ENCODE measurements at places on chromosomes 3 and 15.

DNA sequence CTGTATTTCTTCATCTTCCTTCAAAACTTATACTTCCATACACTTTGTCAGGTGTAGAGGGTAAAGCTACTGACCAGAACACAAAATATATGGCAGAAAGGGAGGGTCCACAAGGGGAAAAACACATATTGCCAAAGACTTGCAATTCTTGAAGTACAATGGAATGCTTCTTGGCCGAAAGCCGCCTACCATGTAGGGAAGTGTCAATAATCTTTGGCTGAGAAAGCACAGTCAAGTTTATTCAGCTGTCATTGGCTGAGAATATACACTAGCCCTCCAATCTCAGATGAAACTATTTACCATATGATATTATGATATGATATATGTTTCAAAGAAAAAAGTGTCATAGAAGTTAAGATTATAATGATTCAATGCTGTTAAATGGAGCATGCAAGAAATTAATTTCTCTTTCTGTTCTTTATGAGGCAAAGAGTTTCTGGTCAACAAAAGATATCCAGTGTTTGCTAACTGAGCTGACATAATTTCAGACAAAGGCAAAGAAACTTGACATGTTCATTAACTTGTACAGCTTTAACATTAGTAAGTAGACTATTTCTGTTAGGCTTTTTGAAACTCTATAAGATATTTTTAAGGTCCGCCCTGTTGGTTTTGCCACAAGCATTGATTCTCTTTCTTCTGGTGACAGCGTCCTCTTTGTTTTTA is 89.0 kb upstream of the LPP start:
- peaks cover 36% of the 10 kb centered on the region for H3K4me1 ChIP-seq
- H3K36me3 ChIP-seq: no peaks in the 10 kb centered on the region
- H3K27me3 ChIP-seq: no peaks in the 10 kb centered on the region
- no peak for DNase-seq
- no peak overlapping the region for H3K27ac ChIP-seq

- peaks cover 29% of the 10 kb centered on the region for H3K4me1 ChIP-seq
- DNase-seq: no peak
- no peak overlapping the region for H3K4me3 ChIP-seq
These were observed 35.8 kb downstream of the MLH1 start for GRCh38 chr3:37029111-37029510.

DNA sequence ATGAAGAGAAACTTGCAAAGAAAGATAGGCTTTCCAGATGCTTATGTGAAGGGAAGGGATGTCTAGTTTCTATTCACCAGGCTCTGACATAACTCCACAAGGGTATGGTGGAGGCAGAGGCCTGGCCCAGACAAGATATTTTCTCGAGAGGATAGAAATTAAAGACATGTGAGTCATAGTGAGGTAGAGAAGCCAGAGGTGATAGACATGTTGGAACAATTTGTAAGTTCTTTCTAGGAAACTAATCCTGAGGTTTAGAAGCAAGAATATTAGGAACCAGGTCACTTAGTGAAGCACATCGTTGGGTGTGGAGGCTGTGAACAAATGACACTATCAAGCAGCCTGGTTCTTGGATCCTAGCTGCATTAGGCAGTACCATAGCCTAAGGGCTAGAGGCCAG is 176.9 kb downstream of the BBX start:
- no peaks in the 10 kb centered on the region for H3K27me3 ChIP-seq
- H3K4me3 ChIP-seq: no peak overlapping the region
- peak; percentile 14 for DNase-seq
- H3K36me3 ChIP-seq: no peaks in the 10 kb centered on the region
- H3K4me1 ChIP-seq: peaks cover 25% of the 10 kb centered on the region

DNA sequence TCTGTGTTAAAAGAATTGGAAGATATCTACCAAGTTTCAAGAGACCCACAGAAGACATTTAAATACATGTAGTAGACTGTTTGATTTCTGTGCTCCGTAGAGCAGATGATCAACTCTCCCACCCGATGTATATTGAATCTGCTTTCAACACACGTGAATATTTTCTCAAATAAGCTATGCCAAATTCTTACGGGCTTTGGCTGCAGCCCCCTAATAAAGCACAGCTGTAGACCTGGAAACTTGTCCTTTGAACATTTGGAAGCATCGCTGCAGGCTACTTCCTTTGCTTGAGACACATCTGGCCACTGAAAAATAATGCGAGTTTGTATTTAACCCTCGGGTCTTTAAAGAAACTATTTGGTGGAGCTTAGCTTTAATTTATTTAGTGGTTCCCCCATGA is 98.3 kb upstream of the SELENOK start:
- no peaks in the 10 kb centered on the region for H3K36me3 ChIP-seq
- no peak overlapping the region for H3K27ac ChIP-seq
- no peak for DNase-seq
- no peaks in the 10 kb centered on the region for H3K4me1 ChIP-seq
- H3K27me3 ChIP-seq: no peaks in the 10 kb centered on the region

GRCh38 chr15:85497172-85497569 is 116.8 kb downstream of the AKAP13 start:
- peaks cover 2% of the 10 kb centered on the region for H3K27me3 ChIP-seq
- H3K4me3 ChIP-seq: no peak overlapping the region
- no peaks in the 10 kb centered on the region for H3K36me3 ChIP-seq
- no peak overlapping the region for H3K27ac ChIP-seq

GRCh38 chr3:172320468-172320867 is 127.8 kb downstream of the GHSR start:
- H3K27ac ChIP-seq: peak overlapping the region; percentile 46
- peaks cover 75% of the 10 kb centered on the region for H3K4me1 ChIP-seq
- peaks cover 10% of the 10 kb centered on the region for H3K27me3 ChIP-seq
- H3K36me3 ChIP-seq: peaks cover 64% of the 10 kb centered on the region
- H3K4me3 ChIP-seq: no peak overlapping the region

DNA sequence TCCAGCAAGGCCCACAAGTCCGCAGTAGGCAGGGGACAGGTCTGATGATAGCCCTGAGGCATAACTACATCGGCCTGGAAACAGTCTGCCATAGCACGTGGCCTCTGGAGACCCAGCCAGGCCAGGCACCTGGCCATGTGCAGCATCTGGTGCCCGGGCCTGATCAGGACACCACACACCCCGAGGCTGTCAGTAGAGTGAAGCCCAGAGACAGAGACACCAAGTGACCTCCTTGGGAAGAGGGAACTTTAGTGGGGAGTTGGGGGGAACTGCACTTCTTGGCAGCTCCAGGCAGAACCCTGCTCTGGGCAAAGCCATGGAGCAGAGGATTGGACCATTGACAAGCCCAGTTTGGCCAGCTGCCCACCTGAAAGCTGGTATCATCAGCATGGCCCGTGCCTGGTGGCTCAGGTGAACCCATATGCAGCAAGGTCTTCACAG is 1.2 kb downstream of the SHISA5 start:
- H3K36me3 ChIP-seq: peaks cover 10% of the 10 kb centered on the region
- DNase-seq: no peak
- H3K27ac ChIP-seq: peak overlapping the region; percentile 84
- H3K4me1 ChIP-seq: peaks cover 39% of the 10 kb centered on the region

DNA sequence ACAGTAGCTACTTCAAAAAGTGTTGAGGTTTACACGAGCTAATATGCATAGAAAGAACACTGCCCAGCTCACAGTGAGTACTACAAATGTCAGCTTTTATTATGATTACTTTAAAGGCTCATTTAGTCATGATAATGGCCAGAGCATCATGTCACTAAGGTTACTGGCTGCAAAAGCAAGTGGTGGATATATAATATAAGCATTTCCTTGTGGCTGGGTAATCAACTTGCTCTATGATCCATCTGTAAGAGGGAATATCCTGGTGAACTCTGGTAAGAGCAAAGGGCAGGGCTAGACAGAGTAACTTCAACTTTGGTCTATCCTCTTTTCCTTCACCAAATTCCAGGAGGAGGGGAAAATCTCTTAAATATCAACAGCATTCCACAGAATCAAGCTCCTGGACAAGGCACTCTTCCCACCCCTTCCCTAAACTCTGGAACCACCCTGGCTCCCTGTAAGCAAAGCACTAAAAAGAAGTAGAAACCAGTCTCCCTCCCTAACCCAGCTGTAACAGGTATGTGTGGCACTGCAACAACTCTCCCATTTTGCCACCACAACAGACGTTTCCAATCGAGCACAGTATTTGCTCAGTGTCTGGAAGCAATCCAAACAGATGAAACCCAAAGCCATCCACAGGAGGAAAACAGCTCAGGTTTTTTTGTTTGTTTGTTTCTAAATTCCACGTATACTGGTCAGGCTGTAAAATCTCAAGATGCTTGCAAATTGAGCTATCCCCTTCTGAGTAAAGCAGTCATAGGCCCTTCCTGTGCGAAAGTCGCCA is 13.4 kb downstream of the B4GALT4 start:
- no peaks in the 10 kb centered on the region for H3K27me3 ChIP-seq
- H3K27ac ChIP-seq: no peak overlapping the region
- H3K4me1 ChIP-seq: peaks cover 27% of the 10 kb centered on the region
- no peak overlapping the region for H3K4me3 ChIP-seq
- H3K36me3 ChIP-seq: peaks cover 45% of the 10 kb centered on the region

DNA sequence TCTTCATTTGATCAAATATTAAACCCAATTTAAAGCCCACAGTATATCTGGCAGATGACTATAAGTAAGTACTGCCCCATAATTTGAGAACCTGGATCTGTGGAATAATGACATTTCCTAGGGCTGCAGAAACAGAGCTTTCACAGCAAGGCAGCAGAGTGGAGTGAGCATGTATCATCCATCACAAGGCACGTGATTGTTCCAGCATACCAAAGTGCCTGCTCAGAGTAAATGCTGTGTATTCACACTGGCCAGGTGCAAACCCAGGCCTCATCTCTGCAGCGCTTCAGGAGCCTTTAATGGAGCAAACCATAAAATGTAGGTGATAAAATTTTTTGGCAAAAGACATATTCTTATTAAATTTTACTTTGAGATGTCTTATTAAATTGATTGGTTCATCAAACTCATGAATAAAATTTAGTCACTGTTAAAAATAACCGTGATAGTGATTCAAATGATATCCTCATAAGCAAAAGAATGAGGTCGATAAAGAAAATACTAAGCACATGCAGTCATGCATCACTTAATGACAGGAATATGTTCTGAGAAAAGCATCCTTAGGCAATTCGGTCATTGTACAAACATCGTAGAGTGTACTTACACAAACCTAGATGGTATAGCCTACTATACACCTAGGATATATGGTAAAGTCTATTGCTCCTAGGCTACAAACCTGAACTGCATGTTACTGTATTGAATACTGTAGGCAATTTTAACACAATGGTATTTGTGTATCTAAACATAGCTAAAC is 99.3 kb upstream of the SLC24A5 start:
- H3K4me1 ChIP-seq: no peaks in the 10 kb centered on the region
- DNase-seq: no peak
- no peaks in the 10 kb centered on the region for H3K36me3 ChIP-seq
- H3K27ac ChIP-seq: no peak overlapping the region
- H3K27me3 ChIP-seq: no peaks in the 10 kb centered on the region

DNA sequence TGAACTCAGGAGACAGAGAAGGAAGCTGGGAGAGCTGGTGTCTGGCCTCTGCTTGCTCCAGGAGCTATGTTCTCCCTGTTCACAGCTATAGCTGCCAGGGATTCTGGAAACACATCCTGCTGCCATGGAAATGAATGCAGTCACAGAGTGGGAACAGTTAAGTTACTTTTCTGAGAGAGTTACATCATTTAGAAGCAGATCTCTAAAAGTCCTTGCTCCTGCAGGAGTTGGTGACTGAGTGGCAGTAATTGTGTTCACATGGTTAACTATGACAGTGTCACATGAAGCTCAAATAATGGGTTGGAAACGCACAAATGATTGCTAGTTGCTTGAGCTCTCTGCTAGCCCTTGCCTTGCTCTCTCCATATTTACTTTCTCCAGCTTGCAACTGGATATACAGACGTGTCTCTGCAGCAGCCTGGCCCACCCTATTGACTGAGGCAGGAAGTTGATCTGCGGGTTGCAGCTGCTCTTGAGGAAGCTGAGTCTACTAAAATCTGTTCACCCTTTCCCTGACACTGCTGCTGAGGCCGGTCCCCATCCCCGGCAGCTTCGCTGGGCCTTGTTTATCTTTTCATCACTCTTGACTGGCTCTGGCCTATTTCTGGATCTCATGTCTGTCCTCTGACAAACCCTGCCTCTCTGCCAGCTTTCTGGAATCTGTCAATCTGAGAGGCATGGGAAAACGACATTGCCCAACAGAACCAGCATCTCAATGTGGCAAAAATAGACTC is 16.7 kb upstream of the ISLR start:
- H3K27me3 ChIP-seq: peaks cover 7% of the 10 kb centered on the region
- H3K36me3 ChIP-seq: no peaks in the 10 kb centered on the region
- peak overlapping the region; percentile 58 for H3K27ac ChIP-seq

DNA sequence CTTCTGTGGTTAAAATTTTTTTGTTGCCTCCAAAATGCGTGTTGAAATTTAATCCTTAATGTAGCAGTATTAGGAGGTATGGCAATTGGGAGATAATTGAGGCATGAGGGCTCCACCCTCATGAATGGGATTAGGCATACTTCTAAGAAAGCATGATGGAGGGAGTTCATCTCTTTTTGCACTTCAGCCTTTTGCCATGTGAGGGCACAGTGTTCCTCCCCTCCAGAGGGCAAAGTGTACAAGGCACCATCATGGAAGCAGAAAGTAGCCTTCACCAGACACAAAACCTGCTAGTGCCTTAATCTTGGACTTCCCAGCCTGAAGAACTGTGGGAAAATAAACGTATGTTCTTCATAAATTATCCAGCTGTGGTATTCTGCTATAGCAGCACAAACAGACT is 429.5 kb downstream of the ZIC1 start:
- no peaks in the 10 kb centered on the region for H3K36me3 ChIP-seq
- no peaks in the 10 kb centered on the region for H3K27me3 ChIP-seq

DNA sequence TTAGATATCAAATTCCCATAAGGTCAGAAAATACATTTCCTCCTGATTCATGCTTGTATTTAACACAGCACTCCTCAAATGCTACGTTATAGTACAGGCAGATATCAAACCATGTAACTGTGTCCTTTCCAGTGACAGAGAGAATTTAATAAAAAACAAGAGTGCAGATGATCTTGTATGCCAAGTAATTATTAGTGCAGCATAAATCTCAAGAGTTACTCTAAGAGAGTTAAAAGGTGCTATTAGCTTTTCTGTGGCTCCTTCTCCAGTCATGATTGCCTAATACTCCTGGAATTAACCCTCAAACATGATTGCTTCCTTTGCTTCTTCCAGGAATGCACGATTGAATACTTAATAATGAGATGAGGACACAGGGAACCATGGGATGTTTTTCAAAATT is 413.0 kb upstream of the DPH6 start:
- H3K27me3 ChIP-seq: peaks cover 2% of the 10 kb centered on the region
- no peak overlapping the region for H3K27ac ChIP-seq
- no peak overlapping the region for H3K4me3 ChIP-seq
- no peak for DNase-seq
